ENCODE measurements at places on chromosomes 1 and 21. TPM values are rescaled to one million over a fixed set of nuclear protein-coding genes. Genes with fewer than 3 reads are reported as not detected.

The IGSF9 gene
- total RNA-seq = 0.12 TPM

The SLAMF8 gene
- 0.53 TPM for total RNA-seq

DNA sequence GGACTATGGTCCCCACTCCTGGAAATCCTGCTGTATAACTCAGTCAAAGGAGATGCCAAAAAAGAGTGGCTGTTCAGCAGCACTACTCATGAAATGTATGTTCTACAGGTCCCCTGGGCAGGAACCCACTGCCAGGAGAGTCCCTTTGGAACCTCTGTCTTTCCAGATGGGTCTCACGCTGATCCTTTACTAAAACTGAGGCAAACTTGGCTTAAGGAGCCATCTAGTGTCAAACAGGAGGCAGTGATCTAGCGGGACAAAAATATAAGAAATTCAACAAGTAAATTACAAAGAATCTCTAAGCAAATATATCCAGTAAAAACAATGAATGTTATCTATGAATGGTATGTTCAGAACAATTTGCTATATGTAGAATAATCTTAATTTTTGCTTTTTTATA is 80.5 kb upstream of the PRMT6 start:
- DNase-seq = no peak

DNA sequence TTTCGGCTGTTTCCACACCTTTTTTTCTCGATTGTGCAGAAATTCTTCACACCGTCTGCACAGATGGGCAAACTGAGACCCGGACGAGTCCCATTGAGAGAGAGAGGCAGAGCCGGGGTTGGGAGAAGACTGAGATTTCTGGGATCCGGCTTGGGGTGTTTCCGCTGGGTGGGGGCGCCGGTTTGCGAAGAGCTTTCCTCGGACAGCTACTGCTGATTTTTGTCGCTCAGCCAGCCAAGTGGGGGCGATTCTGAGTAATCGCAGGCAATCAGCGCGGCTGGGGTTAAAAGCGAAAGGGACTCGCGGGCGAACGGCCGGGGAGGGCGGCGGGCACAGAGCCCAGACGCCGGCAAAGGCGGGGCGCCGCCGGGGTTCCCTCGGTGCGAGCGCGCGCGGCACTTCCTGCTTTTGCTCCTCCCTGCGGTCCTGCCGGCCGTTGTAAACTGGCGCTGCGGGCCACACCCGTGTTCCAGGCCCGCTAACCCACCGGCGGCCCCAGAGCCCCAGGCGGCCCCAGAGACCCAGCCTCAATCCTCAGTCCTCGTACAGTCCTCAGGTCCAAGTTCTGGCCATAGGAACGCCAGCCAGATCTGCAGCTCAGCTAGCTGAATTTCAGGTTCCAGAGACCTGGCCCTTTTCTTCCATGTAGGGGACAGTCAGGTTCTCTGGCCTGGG is 32.4 kb upstream of the JUN start:
- peak; percentile 90 for DNase-seq

- no peak for DNase-seq
These were observed 12.6 kb downstream of the FTCD start for GRCh38 chr21:46142582-46143473.

DNA sequence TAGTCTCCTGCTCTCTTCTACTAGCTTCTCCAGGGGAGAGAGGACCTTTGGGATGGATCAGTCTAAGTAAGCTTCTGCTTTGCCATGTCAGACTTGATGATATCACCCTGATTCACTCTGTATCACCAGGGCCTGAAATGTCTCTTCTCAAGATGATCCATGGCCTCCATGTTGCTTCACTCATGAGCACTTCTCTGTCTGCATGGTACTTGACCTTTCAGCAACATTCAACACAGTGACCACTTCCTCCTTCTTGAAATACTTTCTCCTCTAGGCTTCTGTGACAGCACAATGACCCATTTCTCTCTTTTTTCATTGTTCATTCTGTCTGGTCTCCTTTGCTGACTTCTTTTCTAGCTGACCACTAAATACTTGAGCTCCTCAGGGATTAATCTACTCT is 35.3 kb upstream of the NGF start:
- DNase-seq = no peak

GRCh38 chr1:211334986-211335385 is 8.4 kb downstream of the TRAF5 start:
- no peak for DNase-seq

DNA sequence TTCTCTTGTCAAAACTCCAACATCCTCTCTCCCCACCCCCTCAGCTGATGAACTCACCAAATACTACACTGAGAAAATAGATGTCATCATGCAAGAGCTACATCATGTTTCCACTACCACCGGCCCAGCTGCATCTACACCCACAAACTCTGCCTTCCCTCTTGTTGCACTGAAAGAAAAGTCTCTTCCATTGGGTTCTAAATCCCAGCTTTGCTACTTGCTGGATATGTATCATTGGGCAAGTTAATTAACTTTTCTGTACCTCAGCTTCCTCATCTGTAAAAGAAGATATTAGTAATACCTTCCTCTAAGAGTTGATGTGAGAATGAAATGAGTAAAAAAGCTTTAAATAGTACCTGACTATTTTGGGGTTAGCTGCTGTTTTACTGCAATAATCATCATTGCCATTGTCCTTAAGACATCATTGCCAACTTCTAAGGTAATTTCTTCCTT is 108.6 kb downstream of the OLFML2B start:
- peak; percentile 25 for DNase-seq

DNA sequence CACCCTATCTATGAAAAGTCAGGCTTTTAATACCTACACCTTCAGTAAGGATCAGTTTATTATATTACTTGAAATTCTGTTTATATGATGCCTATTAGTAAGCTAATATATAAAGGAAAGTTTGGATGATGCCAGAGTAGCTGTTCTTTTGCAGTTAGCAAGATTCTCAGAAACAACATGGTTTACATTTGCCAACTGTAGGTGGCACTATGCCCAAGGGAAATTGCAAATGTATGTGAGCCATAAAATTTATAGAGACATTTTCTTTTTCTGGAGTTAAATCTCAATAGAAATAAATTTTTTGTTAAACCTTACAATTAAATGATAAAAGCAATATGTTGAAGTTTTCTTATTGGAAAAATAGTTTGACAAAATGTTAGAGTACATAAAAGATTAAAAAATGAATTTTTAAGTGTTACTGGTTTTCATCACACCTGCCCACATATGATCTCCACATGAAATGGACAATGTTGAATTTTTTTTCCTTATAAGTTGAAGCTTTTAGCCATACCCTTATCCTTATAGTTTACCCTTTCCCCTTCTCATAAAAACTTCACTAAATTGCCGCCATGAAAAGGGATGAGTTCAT is 32.1 kb upstream of the EPHX4 start:
- DNase-seq = peak; percentile 56
